BJ (cell line): ENCODE measurements at places on chromosomes 1 and 21.
A peak's percentile ranks its signal among the peaks of the same experiment; 100 is the strongest.

DNA sequence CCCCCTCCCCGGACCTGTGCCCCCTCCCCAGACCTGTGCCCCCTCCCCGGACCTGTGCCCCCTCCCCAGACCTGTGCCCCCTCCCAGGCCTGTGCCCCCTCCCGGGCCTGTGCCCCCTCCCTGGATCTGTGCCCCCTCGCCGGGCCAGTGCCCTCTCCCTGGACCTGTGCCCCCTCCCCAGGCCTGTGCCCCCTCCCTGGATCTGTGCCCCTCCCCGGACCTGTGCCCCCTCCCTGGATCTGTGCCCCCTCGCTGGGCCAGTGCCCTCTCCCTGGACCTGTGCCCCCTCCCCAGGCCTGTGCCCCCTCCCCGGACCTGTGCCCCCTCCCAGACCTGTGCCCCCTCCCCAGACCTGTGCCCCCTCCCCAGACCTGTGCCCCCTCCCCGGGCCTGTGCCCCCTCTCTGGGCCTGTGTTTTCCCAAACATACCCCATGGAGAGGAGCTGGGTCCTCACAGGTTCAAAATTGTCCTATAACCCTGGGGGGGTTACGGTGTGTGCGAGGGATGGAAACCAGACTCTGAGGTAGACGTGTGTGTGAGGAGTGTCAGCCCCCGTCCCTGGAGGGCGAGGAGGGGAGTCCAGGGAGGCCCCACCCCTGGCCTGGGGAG is 47.6 kb upstream of the POFUT2 start:
- DNase-seq, result no peak

- no peak for DNase-seq
These were observed 642 bp upstream of the PARP1 start for GRCh38 chr1:226408285-226409184.

- no peak for DNase-seq
These were observed 16.8 kb upstream of the PDIK1L start for GRCh38 chr1:26094677-26095383.

GRCh38 chr1:93811326-93812065 is 67.5 kb downstream of the DNTTIP2 start:
- peak; percentile 93 for DNase-seq

GRCh38 chr1:45314266-45314665 is 12.4 kb upstream of the HPDL start:
- DNase-seq, result no peak

GRCh38 chr1:15116966-15117365 is 36.6 kb upstream of the TMEM51 start:
- no peak for DNase-seq

DNA sequence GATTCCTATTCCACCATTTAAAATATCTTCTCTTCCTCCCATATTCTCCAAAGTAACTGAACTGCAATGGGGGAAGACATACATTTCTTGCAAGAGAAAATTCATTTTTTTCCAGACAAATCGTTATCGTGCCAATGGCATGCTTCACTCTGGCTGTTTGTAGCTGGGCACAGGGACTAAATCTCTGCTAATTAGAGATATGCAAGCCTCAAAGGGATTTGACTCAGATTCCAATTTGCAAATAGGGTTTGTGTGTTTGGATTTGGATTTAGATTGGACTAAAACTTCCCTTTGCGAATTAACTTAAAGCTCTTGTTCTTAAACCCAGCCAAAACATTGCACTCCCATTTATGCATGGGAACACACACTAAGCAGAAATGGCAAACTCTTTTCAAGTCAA is 276.2 kb upstream of the DUSP10 start:
- DNase-seq, result no peak

- no peak for DNase-seq
These were observed 37.4 kb downstream of the TMCO4 start for GRCh38 chr1:19762175-19762779.

DNA sequence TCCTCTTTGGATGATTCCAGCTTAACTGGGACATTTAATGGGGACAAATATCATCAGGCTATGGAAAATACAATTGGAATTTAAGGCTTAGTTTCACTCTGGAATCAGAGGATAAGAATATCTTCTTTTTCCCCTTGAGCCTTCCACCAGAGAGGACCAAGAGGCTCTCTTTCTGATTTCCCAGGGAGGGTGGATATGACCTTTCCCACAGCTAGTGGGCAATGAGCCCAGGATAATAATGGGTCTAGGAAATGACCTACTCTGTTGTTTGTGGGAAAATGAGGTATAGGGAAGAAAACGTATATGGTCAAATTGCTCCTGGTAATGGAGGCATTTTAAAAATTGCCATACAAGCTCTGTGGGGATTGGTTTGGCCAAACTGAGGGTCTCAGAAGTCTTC is 1.9 kb downstream of the OR6Y1 start:
- no peak for DNase-seq

DNA sequence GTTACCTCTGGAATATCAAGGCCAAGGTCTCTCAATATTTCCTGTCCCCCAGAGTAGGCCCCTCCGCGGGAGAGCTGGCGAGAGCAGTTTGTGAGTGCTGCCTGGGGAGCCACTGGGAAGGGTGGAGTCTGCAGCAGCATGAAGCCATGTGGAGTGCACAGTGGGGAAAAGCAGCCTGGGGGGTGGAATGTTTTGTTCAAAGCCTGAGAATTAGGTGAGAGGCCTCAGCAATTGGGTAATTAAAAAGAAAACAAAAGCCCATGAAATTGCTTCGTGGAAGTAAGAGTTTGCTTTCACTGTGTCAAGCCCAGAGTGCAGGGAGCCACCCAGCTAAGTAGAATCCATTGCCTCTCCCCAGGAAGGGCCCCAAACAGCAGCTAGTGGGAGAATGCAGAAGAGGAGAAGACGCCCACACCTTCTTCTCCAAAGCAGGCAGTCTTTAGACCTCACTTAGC is 30.2 kb upstream of the DISC1 start:
- no peak for DNase-seq

GRCh38 chr1:182875889-182876288 is 36.7 kb downstream of the DHX9 start:
- DNase-seq, result no peak

GRCh38 chr1:10450156-10450814 is 454 bp downstream of the CORT start:
- DNase-seq, result no peak

- DNase-seq, result no peak
These were observed 13.4 kb downstream of the DAB1 start for GRCh38 chr1:57410508-57410907.

DNA sequence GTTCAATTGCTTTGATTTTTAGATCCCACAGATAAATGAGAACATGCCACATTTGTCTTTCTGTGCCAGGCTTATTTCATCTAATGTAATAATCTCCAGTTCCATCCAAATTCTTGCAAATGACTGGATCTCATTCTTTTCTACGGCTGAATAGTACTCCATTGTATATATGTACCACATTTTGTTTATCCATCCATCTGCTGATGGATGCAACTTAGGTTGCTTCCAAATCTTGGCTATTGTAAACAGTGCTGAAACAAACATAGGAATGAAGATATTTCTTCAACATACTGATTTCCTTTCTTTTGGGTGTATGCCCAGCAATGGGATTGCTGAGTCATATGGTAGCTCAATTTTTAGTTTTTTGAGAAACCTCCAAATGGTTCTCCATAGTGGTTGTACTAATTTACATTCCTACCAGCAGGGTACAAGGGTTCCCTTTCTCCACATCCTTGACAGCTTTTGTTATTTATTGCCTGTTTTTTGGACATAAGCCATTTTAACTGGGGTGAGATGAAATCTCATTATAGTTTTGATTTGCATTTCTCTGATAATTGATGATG is 344.4 kb downstream of the KCTD3 start:
- no peak for DNase-seq

GRCh38 chr1:229693129-229693900 is 67.3 kb downstream of the URB2 start:
- DNase-seq, result no peak

GRCh38 chr21:36744560-36745231 is 45.8 kb downstream of the SIM2 start:
- no peak for DNase-seq

DNA sequence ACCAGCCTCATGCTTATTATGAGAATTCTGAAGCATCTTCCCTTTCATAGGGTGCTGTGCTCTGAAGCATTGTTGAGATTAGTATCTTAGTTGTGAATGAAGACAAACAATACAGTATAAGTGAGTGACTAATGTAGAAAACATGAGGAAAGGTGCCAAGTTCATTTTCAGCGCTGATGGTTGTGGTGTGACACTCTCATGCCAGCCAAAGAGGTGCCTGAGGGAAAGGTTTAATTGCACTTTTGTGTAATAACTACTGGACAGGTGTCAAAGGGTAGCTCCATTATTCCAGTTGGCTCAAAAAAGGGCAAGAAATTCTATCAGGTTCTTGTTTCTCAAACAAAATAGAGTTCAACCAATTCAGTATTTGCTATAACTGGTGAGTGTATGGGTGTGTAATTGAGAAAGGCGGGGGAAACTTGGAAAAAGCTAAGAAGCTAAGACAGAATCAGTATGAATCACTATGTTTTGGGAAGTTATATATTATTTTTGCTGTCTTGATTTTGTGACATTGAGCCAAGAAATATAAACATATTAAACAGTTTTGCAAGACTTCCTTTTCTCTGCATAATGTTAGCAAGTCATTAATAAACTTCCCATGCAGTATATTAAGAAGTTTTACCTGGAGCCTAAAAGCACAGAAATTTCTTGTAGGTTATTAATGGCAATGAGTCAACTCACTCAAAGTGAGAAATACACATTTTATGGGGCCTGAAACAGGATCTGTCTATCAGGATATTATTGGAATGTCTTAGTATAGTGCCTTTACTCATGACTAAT is 31.8 kb downstream of the KCNK2 start:
- peak; percentile 29 for DNase-seq

- DNase-seq, result no peak
These were observed 175.7 kb downstream of the HHIPL2 start for GRCh38 chr1:222372221-222372620.

DNA sequence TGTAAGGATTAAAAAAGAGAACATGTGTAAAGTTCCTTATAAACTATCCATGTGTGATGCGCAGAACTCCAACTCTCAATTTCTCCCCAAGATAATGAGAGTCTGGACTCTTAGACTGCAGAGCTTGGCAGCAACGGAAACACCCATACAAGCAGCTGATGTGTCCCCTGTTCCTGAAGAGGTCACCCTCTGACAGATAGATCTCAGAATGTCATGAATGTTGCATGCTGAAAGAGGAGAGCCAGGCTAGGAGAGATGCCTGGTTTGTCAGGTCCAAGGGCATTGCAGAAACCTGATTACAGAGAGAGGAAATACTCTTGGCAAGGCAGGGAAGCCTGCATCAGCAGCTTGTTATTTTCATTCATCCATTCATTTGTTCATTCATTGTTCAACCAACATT is 24.2 kb downstream of the MTARC1 start:
- no peak for DNase-seq

- DNase-seq, result no peak
These were observed 636 bp upstream of the YRDC start for GRCh38 chr1:37808369-37809319.

- DNase-seq, result no peak
These were observed 317.2 kb downstream of the LTN1 start for GRCh38 chr21:28675331-28676041.

GRCh38 chr1:175503538-175503937 is 239.9 kb downstream of the TNR start:
- no peak for DNase-seq

DNA sequence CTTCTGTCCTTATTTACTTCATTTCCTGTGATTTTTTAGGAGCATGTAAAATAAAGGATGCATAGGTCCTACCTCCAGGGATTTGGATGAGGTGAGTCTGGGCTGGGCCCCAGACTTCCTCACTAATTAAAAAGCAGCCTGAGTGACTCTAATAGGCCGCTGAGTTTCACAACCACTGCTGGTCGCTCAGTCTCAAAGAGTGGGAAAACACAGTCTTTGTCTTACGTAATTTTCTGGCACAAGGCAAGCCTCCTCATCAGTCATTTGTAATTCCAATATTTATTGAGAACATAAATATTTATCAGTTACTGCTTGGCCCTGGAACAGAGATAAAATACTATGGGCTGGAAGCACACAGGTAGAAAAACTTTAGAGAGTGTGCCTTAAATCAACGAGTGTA is 195.4 kb upstream of the RUNX1 start:
- DNase-seq, result no peak

- DNase-seq, result no peak
These were observed 720 bp downstream of the PSMB2 start for GRCh38 chr1:35640380-35641232.

DNA sequence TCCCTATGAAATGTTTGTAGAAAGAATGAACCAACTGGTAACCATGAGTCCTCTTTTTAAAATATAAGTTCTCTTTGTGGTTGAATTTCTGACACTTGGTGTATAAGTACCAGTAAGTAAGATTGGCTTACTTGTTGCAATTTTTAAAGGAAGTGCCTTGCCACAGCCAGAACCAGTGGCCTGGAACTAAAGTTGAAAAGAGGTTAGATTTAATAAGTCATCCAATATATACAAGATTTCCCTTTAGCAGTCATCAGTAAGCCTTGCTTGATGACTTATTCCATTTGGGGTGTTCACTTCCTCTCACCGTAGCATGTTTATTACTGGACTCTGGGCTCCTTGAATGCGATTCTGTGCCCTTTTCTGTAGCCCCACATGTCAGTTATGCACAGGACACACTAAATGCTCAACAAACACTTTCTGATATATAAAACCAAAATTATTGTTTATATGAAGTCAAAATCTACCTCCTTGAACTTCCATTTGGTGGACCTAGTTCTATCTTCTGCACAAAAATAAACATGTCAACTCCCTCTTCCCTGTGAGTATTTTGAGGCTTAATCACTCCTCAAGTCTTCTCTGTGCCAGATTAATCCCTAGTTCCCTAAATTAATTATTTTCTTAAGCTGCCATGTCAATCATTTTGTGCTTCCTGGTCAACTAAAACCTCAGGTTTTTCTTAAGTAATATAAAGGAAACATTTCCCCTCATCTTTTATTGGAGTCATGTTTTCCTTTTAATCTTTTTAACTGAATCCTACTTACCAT is 218.1 kb downstream of the ST6GALNAC3 start:
- DNase-seq, result no peak

GRCh38 chr1:201949491-201949890 is 3.1 kb upstream of the LMOD1 start:
- no peak for DNase-seq

- DNase-seq, result no peak
These were observed 30.4 kb upstream of the SLC44A5 start for GRCh38 chr1:75641325-75641724.

GRCh38 chr1:18126616-18127015 is 19.0 kb downstream of the IGSF21 start:
- DNase-seq, result no peak

GRCh38 chr1:204426035-204426436 is 14.4 kb upstream of the PPP1R15B start:
- DNase-seq, result no peak

DNA sequence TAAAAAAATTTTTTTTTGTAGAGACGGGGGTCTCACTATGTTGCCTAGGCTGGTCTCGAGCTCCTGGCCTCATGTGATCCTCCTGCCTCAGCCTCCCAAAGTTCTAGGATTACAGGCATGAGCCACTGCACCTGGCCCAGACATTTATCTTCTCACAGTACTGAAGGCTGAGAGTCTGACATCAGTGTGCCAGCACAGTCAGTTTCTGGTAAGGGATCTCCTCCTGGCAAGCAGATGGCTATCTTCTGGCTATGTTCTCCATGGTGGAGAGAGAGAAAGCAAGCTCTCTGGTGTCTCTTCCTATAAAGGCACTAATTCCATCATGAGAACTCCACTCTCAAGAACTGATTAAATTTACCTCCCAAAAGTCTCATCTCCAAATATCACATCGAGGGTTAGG is 57.8 kb upstream of the C1orf185 start:
- DNase-seq, result no peak
